Breast epithelium (tissue), 4 donors: ENCODE measurements at places on chromosomes 13 and 19. TPM values are rescaled to one million over a fixed set of nuclear protein-coding genes. Genes with fewer than 3 reads are reported as not detected.

- H3K4me3 ChIP-seq = no peak overlapping the region
- H3K27me3 ChIP-seq = no peaks in the 10 kb centered on the region
- H3K36me3 ChIP-seq = no peaks in the 10 kb centered on the region
- H3K27ac ChIP-seq = peak overlapping the region; percentile 84
- DNase-seq = peak; percentile 57
Measured at GRCh38 chr13:45167611-45168554, 33.0 kb downstream of the KCTD4 start.

RYR1 gene
- 6.7 TPM for total RNA-seq

LONP1 gene
- 60.6 TPM for total RNA-seq

DNAJB1 gene
- 166 TPM for total RNA-seq

KIR3DL2 gene
- not detected for total RNA-seq

SRRM5 gene
- total RNA-seq = 0.33 TPM
